ENCODE measurements at places on chromosomes 7 and 10. TPM values are rescaled to one million over a fixed set of nuclear protein-coding genes. Genes with fewer than 3 reads are reported as not detected.

HTR7 gene
- total RNA-seq = 1.4 TPM

GDF2 gene
- total RNA-seq = not detected

RAMP3 gene
- total RNA-seq = 25.7 TPM

SLC26A4 gene
- 3.2 TPM for total RNA-seq

SLC13A4 gene
- total RNA-seq = not detected

CDHR3 gene
- 10.7 TPM for total RNA-seq

DENND11 gene
- total RNA-seq = 22.2 TPM

STOX1 gene
- total RNA-seq = 5.4 TPM

STEAP2 gene
- total RNA-seq = 11.2 TPM

GPR37 gene
- total RNA-seq = 3.2 TPM

SLC18A3 gene
- not detected for total RNA-seq

ASB13 gene
- 12.8 TPM for total RNA-seq

RARRES2 gene
- 68.7 TPM for total RNA-seq

CUTC gene
- 16.8 TPM for total RNA-seq

CCDC7 gene
- total RNA-seq = 20.4 TPM

FRMD4A gene
- total RNA-seq = 63.1 TPM

NPY4R gene
- total RNA-seq = not detected

ADAM12 gene
- 54.4 TPM for total RNA-seq

SFTPA1 gene
- total RNA-seq = 0.88 TPM

GRK5 gene
- total RNA-seq = 12.4 TPM
